Activated T-cell treated with anti-CD3 and anti-CD28 coated beads, Interleukin-2, amount 50 U/mL, for 48 hours (primary cell): ENCODE measurements at places on chromosomes 12 and 14.

DNA sequence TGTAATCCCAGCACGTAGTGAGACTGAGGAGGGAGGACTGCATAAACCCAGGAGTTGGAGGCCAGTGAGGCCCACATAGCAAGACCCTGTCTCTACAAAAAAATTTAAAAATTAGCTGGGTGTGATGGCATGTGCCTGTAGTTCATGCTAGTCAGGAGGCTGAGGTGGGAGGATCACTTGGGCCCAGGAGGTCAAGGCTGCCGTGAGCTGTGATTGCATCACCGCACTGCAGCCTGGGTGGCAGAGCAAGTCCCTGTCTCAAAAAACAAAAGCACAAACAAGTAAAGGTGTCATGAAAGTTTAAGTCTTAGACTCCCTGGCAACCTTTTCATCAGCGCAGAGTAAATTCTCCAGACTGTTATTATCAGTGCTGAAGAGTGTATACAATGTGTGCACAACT is 10.4 kb downstream of the TMEM30B start:
- no peak for DNase-seq

DNA sequence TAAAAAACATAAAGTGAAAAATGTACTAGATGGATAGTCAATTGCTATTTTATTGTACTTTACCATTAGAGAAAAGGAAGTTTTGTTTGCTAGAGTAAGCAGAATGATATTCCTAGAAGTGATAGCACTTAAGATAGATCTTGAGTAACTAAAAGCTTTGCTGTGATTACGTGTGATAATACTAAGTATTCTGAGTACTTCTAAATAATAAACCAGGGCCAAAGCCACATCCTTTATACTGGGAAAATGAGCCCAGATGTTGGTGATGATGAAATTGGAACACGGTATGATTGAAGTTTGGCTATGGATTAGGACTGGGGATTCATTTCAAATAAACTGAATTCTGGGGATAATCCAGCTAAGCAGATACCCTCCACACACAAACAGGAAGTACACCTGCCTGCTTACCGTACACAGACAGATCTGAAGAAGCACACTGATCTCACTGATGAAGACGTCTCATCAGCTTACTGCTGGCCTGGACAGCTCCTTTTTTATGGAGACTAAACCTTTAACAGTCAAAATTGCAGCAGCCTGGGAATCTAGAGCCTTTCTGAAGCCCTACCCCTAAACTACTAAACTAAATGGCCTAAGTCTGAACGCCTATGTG is 199.8 kb downstream of the LRFN5 start:
- DNase-seq = no peak

DNA sequence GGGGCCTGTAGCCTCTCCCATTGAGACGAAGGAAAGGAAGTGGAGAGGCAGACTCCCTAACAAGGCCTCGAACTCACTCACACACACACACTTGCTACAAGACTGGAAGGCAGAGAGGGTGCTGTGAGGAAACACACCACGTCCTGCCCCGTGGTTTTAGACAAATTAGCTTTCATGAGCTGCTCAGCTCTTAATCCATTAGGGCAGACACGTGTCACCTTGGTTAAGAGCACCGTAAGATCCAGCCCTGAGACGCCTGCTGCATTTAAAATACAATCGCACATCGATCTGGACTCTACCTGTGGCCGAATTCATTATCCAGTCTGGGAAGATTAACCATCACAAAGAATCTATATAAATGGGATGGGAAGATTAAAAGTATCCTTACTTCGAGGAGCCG is 72.0 kb downstream of the RIMBP2 start:
- DNase-seq = no peak

DNA sequence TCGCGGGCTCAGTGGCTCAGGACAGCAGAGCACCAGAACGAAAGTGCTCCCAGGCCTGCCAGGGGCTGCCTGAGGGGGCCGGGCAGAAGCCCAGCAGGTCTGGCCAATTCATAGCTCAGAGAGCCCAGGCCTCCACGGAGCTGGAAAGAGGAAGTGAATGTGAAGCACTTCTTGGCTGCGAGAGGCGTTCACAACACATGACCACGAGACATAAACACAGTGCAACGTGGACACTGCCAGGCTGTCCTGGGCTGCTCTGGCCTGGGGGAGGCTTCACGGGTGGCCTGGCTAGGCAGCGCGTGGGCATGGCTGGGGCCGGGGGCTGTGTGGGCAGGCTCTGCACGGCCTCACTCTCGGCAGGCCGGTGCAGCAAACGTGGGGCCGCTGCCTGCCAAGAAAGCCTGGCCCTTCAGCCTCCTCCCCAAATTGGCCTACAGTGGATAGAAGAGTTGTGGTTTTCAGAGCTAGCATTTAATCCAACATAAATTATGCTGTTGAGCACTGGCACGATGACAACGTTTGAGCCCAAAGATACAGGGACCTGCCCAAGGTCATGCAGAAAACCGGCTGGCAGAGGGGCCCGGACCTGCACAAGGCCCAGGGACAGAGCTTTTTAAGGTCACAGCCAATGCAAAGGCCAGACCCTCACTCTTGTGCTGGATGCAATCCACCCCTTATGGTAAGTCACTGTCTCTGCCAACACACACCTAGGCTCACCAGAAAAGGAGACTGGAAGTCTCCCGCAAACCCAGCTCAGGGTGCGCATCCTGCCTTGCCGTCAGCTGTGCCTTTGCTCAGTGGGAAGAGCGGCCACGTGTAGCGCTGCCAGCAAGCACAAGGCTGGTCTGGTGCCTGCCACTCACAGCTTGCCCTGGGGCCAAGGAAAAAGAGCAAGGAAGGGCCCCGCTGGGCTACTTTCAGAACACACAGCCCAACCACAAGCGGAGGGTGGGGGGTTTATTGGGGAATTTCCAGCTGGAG is 8.6 kb downstream of the SLC25A29 start:
- no peak for DNase-seq

DNA sequence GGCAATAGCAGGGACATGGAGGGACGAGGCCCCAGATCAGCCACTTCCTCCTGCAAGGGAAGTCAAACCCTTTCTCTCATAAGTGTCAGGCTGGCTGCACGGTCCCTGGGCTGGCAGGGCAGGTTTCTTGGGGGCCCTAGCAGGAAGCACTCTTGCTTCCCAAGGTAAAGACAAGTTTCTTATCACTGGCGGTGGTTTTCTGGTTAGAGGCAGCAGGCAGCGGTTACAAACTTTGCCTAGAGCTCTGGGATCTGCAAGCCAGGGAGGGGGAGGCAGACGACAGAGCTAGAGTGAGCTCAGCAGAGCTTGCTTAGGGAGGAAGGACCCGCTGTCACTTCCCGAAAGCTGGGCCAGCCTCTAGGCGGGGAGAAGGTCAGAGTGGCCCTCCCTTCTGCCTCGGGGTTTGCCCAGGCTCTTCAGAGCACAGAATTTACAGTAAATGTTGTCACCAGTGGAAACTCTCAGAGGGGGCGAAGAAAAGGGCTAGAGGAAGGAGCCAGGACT is 20.4 kb downstream of the BATF start:
- peak; percentile 87 for DNase-seq

DNA sequence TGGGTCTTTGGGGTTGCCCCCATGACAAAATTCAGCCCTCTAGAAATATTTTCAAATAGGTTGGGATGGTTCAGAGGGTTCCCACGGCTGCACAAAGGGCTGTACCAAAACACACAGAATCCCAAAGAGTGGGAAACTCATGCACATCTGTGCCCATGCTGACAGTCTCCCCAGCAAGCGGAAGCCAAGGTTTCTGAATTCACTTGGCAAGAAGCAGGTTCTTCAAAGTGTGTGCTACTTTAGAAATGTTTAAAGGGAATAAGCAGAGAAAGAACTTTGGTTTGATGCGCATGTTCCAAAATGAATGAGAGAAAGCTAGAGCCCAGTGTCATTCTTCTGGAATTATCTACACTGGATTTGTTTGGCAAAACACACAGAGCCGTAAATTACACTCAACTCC is 46.7 kb downstream of the FOXN3 start:
- DNase-seq = no peak

- no peak for DNase-seq
Observed at GRCh38 chr12:48037267-48037915, 33.1 kb upstream of the COL2A1 start.

- DNase-seq = no peak
Observed at GRCh38 chr12:25710128-25710527, 157.0 kb upstream of the LMNTD1 start.

DNA sequence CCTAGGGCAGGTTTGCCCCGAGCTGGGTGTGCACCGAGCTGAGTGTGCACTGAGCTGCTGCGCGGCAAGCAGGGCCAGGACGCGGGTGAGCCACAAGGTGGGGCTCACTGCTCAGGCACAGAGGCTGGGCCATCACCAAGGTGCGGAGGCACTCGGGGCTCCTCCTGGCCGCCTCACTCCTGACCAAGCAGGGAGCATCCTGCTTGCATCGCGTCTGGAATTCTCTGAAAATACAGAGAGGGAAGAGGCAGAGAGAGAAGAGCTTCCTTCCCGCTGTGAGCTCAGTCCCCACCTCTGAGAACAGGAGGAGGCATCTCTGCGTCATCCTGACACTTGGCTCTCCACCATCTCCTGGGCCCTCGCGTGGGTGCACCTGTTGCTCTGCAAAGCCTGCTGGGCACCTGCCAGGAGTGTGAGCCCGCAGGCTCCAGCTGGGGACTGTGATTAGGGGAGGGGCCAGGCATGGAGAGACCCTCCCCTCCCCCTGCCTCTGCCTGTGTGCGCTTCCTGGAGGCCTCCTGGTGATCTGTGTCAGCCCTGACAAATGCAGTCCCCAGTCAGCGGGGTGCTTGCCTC is 116.3 kb downstream of the GLT1D1 start:
- DNase-seq = peak; percentile 40

DNA sequence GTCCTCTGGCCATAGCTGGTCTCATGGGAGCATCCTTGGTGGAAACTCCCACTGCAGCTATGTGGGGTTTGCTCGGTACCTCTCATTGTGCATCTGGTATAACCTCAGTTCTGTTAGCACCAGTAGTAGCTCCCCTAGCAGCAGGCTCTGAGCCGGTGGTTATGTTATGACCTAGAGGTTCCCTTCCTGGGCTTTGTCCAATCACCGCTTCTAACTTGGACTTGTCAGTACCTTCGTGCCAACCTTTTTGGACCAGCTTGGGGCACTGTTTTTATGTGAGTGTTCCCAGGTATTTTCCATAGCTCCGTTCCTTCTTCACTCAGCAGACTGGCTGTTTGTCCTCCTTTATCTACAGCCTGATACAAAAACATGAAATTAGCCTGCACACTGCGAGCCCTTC is 55.7 kb downstream of the ATG14 start:
- no peak for DNase-seq

GRCh38 chr14:34642595-34642994 is 12.6 kb upstream of the SNX6 start:
- no peak for DNase-seq

DNA sequence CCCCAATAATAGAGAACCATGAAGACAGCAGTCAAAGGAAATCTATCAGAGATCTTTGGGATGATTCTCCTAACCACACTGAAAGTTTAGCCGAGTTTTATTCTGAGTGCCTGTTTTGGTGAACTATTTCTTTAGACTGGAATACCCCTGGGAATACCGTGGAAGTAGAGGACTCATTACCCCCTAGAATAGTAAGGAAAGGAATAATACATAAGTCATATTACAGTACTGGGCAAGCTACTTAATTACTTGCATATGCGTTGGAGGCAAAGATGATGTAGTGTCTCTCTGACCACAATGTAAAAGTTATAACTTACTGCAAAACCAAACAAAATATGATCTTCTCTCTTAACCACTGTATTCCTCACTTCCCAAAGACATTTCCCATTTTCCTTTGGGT is 25.5 kb downstream of the ZC2HC1C start:
- no peak for DNase-seq

- peak; percentile 71 for DNase-seq
Observed at GRCh38 chr12:12723681-12724420, 6.7 kb downstream of the CDKN1B start.
